GM12864 (cell line): ENCODE measurements at places on chromosomes 11 and 22.

DNA sequence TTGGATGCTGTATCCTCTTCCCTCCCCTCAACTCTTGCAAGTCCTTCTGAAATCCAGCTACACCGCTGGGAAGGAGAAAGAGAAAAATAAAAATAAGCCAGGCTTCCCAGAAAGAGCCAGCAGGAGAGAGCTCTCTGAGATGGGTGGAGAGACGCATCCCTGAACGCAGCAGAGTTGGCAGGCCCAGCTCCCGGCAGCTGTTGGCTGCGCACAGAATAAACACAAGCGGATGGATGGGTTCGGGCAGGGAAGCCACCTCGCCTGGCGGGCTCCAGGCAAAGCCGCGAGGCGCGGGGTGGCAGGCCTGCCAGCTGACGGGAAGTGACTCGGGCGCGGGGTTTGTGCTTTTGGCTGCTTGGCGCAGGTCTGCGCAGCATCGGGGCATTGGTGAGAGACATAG is 537.7 kb downstream of the MIAT start:
- DNase-seq, result no peak

- no peak for DNase-seq
Observed at GRCh38 chr11:117915672-117916235, 13.4 kb downstream of the TMPRSS13 start.

DNA sequence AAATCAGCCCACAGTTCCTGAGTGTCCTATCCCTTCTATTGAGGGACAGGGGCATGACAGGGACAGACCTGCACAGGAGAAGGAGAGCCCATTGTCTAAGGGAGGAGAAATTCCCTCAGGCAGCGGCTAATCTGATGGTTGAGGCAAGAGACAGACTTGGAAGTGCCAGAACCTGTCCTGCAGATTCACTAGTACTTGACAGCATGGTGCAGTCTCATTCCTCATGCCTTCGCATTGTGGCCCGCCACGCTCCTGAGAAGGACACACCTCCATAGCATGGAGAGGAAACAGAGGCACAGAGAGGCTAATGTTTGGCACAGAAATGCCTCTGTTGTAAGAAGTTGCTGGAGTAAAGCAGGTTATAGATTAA is 3.2 kb downstream of the P2RY6 start:
- DNase-seq, result no peak

DNA sequence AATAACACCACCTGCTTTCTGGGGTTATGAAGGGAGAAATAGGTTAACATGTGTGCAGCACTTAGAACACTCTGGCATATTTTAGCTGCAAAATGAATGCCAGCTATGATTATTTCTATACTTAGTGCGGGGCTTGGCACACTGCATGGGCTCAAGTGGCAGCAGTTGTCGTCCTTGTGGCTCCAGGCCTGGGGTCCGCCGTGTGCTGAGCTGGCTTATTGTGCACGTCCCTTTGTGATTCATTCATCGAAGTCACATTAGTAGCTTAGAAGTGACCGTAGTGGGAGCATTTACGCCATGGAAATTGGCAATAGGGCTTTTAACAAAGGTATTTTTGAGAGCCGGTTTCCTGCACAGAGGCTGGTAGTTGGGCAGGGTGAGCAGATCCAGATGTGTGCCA is 4.2 kb downstream of the RASD2 start:
- DNase-seq, result no peak

DNA sequence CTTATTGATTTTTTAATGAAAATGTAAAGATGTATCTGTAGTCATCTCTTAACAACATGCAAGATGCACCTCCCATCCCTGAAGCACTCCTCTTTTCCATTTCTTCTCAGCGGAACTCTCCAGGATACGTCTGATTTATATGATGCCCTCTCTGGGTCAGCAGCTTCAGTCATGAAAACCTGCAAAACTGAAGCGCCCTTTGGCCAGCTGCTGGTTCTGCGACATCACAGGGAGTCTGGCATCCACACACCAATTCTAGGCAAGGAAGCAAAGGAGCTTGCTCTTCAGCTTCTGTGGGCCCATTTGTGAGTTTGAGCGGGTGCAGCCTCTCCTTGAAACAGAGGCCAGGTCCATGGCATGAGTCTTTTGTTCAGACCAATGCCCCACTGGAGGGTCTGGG is 1253.3 kb downstream of the TBC1D22A start:
- no peak for DNase-seq

GRCh38 chr11:68935066-68935465 is 31.4 kb downstream of the IGHMBP2 start:
- no peak for DNase-seq

- DNase-seq, result no peak
Observed at GRCh38 chr22:29359469-29359868, 28.9 kb downstream of the AP1B1 start.

DNA sequence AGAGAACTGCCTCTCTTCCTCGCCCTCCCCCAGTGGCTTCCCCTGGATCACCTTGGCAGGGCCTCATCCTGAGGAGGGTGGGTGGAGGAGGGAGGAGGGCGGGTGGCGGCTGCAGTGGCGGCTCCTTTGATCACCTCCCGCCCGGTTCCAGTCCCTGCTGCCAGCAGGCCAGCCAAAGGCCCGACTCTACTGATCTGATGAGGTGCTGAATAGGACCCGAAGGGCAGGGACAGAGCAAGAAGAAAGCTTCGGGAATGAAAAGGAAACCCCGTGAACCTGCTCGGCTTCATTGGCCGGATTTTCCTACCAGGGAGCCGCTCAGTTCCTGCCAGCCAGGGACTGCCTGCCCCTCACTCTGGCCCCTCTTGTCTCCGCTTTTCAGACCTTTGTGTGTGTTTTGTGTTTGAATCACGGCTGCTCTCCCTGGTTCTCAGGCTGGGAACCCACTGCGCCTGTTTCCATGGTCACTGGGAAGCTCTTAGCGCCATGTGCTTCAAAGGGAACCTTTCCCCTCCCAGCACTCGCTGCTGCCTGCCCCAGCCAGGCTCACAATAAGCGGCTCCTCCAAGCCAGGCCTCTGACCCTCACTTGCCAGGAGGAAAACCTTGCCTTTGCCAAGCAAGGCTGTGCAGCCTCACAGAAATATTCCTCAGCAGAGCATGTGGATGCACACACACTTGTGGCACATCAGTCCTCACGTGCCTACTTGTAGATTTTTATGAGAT is 56.8 kb downstream of the C22orf31 start:
- no peak for DNase-seq

DNA sequence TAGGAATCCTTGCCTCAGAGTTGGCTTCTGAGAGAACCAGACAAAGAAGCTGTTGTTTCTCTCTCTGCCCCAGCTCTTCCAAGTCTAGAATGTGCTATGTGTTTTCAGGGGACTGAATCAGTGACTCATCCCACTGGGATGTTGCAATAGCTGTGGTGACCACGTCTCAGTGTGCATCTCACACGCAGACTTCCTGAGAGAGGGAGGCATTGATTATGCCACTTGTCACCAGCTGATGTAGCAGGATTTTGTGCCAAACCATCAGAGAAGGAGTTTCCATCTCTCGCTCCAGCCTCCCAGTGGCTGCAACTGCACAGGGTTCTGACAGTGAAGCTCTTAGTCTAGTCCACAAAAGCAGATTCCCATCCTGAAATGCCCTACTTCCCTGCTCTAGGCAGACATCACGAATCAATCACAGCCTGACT is 455.8 kb downstream of the MIAT start:
- DNase-seq, result no peak

DNA sequence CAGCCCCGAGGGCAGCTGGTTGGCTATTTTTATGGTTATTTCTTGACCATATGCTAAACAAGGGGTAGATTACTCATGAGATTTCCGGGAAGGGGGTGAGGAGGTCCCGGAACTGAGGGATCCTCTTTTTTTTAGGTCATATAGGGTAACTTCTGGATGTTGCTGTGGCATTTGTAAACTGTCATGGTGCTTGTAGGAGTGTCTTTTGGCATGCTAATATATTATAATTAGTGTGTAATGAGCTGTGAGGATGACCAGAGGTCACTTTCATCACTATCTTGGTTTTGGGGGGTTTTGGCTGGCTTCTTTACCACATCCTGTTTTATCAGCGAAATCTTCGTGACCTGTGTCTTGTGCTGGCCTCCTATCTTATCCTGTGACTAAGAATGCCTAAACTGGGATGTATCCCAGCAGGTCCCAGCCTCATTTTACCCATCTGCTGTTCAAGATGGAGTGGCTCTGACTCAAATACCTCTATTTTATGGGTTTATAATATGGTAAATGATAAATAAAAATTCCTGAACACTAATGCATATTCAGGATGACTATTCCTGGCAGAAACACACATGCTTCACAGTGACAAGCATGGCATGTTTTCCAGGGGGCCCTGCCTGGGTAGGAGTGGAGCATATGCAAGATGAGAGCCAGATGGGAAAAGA is 11.2 kb downstream of the KREMEN1 start:
- no peak for DNase-seq
